ENCODE measurements at places on chromosomes 3 and 15. TPM values are rescaled to one million over a fixed set of nuclear protein-coding genes. Genes with fewer than 3 reads are reported as not detected.

GRCh38 chr15:25737218-25737643 is 125.9 kb downstream of the ATP10A start:
- no peak for DNase-seq

- no peak for DNase-seq
Observed at GRCh38 chr3:64916192-64916798, 228.5 kb upstream of the ADAMTS9 start.

DNA sequence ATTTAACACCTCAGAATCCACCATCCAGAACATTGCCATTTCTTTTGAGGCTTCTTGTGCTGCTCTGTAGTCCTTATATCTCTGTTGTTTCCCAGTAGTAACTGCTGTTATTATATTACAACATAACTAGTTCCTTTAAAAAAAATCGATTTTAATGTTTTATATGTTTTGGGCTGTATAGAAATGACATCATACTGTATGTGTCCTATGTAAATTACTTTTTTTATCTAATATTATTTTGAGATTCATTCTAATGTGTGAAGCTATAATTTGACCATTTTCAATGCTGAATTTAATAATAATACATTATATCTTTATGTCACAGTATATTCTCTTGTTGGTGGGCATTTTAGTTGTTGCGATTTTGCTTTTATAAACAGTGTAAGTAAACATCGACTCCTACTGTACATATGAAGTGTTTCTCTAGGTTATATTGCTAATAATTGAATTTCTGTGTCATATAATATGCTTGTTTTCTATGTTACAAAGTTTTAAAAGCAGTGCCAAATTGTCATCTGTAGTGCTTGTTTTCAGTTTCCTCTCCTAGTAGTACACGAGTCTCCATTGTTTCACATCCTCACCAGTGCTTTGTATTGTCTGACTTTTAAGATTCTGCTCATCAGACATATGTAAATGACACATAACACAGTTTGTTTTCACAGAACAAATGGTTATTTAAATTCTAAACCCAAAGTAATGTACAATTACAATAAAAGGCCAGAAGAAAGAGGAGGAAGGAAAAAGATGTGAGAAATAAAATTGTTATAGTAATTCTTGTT is 172.0 kb upstream of the LRRFIP2 start:
- no peak for DNase-seq

GRCh38 chr3:53845103-53845880 is 927 bp downstream of the CHDH start:
- DNase-seq: peak; percentile 40

DNA sequence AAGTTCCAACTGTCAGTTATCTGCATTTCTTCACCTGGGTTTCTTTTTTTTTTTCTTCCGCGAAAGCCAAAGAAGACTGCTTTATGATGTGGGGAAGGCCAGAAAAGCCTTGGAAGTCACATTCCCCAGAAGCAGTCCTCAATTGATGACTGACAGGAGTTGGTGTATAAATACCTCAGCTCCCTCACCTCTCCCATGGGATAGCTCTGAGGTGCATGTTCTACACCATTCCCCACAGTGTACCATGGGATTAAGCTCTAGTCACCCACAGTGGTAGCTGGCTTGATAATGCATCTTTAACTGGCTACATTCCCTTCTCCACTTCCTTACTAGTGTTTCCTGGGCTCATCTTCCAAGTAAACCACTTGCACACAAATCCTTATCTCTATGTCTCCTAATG is 30.5 kb downstream of the DPH3 start:
- no peak for DNase-seq

- DNase-seq: peak; percentile 75
Observed at GRCh38 chr3:129606636-129607390, at the start of gene PLXND1. TSS of gene PLXND1 (minus strand) at chr3:129606676. CDS start at chr3:129606639, 37 bp downstream.

GRCh38 chr3:121552797-121553196 is 7.0 kb upstream of the POLQ start:
- DNase-seq: no peak

DNA sequence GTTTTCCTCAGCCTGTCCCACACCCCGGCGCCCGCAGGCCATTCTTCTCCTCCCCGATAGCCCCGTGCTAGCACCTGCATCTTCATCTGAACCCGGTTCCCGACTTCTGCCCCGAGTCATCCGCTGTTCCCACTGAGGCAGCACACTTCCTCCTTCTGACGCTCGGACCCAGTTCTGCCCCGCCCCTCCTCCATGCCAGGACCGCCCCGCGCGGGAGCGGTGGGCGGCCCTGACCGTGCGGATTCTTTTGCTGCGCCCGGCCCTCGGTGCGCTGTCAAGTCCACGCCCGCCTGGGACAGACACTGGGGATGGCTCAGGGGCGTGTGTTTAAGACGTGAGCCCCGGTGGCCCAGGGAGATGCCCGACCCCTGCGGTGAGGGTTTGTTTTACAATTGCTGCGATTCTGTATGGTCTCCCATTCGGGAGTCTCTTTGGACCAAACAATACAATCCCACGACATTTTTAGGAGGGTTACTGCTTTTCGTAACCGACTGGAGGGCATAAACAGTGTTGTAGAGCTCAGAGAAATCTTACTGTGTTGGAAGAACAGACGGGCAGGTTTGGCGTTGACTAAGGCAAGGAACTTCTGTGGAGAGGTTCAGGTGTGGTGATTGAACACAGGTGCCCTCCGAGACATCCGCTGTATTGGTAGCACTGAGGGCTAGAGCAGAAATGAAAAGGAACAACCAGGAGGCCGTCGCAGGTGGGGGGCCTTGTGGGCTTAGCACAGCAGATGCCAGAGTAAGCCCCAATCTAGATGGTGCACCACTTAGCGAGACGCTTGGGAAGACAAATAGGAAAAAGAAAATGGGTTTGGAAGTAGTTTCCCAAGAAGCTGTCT is 716 bp downstream of the PTPN23 start:
- DNase-seq: peak; percentile 91

GRCh38 chr3:42424911-42425310 is 14.5 kb upstream of the LYZL4 start:
- no peak for DNase-seq

DNA sequence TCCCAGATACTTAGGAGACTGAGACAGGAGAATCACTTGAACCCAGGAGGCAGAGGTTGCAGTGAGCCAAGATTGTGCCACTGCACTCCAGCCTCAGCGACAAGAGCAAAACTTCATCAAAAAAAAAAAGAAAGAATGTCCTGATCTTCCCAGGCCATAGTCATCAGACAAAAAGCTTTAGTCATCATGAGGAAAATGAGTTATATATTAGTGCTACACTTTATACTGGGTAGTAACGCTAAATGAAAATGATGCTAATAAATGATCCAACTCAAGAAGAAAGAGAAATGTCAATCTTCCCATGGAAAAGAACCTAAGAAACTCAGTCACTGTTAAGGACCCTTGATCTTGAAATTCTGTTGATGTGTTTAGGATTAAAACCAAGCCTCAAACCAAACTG is 26.3 kb upstream of the TRIM59 start:
- DNase-seq: no peak

GRCh38 chr3:149620291-149621020 is 37.4 kb downstream of the WWTR1 start:
- peak; percentile 91 for DNase-seq

GRCh38 chr3:134993011-134993410 is 198.0 kb downstream of the EPHB1 start:
- DNase-seq: no peak

DNA sequence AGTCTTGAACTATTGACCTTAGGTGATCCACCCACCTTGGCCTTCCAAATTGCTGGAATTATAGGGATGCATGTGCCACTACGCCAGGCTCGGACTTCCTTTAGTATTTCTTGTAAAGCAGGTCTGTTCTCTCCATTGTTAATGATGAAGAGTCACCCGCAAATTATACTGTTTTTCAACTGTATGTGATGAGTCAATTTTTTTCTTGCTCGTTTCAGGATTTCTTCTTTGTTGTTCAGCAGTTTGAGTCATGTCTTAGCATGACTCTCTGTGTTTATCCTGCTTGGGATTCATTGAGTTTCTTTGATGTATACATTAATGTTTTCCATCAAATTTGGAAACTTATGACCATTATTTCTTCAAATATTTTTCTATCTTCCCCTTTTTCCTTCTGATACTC is 28.9 kb downstream of the GRAMD1C start:
- DNase-seq: no peak

- DNase-seq: no peak
Observed at GRCh38 chr15:74643665-74644204, 28.1 kb downstream of the CLK3 start.

GRCh38 chr3:143971359-143972154 is at the start of gene DIPK2A:
TSS of gene DIPK2A (plus strand) at chr3:143971823. CDS start at chr3:143972333, 510 bp downstream.
- peak; percentile 95 for DNase-seq

GRCh38 chr3:86594838-86595237 is 396.1 kb downstream of the VGLL3 start:
- DNase-seq: no peak

GRCh38 chr3:1263121-1263520 is 170.3 kb downstream of the CNTN6 start:
- no peak for DNase-seq

- peak; percentile 10 for DNase-seq
Observed at GRCh38 chr3:42717306-42717705, 14.7 kb upstream of the HHATL start.

- DNase-seq: no peak
Observed at GRCh38 chr3:177111541-177111949, 85.7 kb downstream of the TBL1XR1 start.

DNA sequence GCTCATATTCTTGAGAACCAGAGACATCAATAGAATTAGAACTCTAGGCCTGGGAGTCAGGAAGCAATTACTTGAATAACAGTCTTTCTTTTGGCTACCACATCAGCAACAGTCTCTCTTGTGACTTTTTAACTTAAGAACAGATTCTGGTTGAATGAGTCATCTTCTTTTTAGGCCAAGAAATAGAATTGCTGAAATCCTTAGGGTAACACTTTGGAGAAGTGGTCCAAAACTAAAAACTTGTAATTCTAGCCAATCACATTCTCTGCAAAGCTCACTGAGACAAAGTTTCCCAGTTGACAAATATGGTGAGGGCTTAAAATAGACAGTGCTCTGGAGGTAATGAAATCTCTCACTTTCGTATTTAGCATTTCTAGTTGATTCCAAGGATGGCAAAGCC is 238.0 kb downstream of the SHOX2 start:
- peak; percentile 31 for DNase-seq

DNA sequence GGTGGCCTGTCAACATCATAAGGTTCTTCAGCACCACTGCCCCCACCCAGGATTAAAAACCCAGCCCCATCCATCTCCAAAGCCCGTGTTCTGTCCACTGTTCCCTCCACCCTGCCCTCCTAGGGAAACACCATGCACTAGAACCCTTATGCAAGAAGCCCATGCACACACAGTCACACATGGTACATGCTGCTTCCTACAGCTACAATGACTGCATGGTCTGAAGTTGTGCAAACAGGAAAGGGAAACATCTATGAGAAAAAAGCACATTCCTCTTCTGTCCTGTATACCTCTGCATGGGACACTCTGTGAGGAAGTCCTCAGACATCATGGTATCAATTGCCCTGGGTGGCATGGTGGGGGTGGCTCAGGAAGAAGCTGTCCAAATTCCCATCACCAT is 108.6 kb upstream of the MRPS22 start:
- peak; percentile 10 for DNase-seq

DNA sequence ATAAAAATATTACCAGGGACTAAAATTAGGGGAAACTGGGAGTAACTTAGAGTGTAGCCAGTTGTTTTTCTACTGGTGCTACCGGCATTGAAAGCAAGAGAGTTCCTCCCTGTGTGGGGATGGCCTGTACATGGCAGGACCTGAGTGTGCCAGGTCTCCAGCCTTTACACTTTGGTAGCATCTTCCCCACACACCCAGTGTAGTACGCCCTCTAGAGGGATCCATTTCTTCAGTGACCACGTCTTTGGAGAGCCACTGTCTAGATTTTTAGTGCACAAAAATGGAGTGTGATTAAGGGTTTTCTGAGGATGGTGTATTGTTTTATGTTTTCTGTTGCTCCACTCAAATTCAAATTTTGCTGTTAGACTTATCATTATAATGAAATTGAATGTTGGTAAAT is 507.0 kb upstream of the TPRG1 start:
- DNase-seq: no peak

GRCh38 chr3:143951351-143951971 is 20.2 kb upstream of the DIPK2A start:
- DNase-seq: peak; percentile 53

DNA sequence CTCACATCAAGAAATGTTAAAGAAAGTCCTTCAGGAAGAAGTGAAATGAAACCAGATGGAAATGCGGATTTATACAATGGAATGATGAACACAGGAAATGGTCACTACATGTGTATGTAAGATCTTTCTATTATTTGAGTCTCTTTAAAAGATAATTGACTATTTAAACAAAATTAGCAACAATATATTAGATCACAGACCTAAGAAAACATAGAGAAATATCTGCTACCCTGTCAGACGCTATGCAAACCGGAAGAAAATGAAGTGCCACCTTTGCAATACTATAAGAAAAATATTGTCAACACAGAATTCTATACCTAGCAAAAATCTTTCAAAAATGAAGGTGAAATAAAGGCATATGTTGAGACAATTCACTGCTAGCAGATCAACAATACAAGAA is 17.2 kb downstream of the RAB6B start:
- no peak for DNase-seq

DNA sequence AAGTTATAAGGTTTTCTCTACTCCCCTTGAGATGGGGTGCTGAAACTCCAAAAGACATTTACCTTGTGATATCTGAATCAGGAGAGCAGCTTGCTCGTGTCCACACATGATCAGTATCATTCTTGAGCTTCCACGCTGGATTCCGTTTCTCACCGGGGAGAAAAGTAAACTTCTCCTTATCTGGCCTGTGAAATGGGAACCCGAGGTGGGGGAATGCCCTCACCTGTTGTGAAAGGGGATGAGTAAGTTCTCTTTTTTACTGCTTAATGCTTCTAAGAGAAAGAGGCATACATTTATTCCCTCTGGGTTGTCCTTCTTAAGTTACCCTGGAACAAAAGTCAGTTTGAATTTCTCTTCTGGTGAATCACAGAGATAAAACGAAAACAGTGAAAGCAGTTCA is 440.5 kb upstream of the ADAMTS9 start:
- DNase-seq: peak; percentile 11

The IGDCC3 gene
- total RNA-seq: under 0.01 TPM

The P2RY13 gene
- not detected for total RNA-seq

The CNBP gene
- total RNA-seq: 202 TPM

The GOLGA6L4 gene
- total RNA-seq: 1.3 TPM

The HHATL gene
- not detected for total RNA-seq

The ILDR1 gene
- not detected for total RNA-seq

The ALG1L2 gene
- total RNA-seq: 0.86 TPM

The STX19 gene
- total RNA-seq: not detected

The TM6SF1 gene
- 1.7 TPM for total RNA-seq

The CASR gene
- not detected for total RNA-seq

The WDR49 gene
- 0.32 TPM for total RNA-seq

The CADM2 gene
- 0.32 TPM for total RNA-seq

The PLCB2 gene
- 0.64 TPM for total RNA-seq

The CIP2A gene
- 28.9 TPM for total RNA-seq

The PRSS50 gene
- total RNA-seq: not detected

The SERPINI2 gene
- not detected for total RNA-seq

The ECE2 gene
- total RNA-seq: not detected

The CCNL1 gene
- 175 TPM for total RNA-seq

The COL6A5 gene
- total RNA-seq: under 0.01 TPM

The GP9 gene
- total RNA-seq: not detected

The CCR4 gene
- total RNA-seq: not detected
